ACHN (cell line): ENCODE measurements at places on chromosomes 7 and 10.

GRCh38 chr7:105808703-105809590, 67.5 kb downstream of the ATXN7L1 start:
- DNase-seq = peak; percentile 45

DNA sequence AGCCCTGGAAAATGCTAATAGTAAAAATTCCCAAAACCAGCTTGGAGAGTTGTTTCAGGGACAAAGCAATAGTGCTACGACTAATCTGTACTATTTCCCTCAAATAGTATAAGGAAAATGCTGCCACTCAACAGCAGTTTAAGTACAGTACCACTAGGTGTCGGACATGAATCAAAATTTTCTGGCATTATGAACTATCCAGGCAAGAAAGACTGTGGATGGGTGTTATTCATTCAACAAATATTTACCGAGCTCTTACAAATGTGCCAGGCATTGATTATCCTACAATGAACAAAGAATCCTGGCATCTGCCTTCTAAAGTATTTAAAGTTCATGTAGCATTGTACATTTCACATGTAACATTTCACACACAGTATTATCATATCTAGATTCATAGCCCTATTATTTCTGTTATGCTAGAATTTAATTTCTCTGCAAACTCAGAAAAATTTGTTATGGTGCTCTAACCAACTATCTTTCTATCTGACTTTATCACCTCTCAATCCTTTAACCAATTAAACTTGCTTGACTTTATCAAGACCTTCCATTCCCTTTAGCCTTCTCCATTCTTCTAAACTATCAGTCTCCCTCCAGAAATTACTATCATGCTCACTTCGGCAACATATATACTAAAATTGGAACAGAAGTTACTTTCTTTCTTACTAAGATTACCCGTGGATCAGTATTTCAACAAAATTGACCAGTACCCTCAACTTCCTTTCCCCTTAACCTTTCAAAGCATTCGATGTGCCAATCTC, 80.6 kb downstream of the ARHGAP21 start:
- DNase-seq = peak; percentile 80

GRCh38 chr7:7221599-7222038, 39.3 kb downstream of the C1GALT1 start:
- DNase-seq = no peak

DNA sequence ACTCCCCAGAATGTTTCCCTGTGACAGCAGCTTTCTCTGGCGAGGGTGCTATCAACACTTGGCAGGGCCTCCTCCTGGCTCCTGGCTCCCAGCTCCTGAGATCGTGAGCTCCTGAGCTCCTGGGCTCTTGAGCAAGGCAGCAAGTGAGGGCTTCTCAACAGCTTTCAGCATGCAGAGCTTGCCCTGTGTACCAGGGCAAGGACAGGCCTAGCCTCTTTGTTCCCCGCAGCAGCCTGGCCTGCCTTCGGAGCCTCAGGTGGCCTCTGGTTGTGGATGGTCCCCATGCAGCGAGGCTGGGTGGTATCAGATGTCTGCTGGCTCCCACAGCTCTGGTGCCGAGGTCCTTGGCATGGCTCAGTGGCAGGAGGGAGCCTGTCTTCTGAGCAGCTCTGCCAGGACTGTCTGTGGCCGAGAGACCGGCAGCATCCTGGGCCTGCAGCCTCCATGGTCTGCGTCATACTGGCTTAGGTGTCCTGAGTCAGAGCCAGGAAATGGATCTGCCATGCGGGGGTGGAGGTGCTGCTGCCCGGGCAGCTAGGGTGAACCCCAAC, 44.2 kb downstream of the ZMIZ1 start:
- DNase-seq = peak; percentile 74

DNA sequence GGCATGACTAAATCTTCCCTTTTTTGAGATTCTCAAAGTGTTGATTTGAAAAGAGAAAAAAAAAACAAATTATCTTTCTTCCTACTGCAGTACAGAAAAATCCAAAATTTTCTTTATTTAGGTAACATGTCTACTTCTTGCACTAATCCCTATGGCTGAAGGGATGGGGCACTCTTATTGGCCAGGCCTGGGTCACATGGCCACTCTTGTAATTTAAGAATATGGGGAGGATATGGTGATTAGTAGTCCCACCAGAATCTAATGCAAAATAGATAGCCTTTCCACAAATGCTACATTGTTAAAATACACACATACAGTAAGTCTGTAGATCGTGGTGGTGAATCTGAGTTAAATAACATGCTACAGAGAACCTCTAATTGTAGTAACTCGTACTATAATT, 7.0 kb upstream of the PALS2 start:
- DNase-seq = no peak

DNA sequence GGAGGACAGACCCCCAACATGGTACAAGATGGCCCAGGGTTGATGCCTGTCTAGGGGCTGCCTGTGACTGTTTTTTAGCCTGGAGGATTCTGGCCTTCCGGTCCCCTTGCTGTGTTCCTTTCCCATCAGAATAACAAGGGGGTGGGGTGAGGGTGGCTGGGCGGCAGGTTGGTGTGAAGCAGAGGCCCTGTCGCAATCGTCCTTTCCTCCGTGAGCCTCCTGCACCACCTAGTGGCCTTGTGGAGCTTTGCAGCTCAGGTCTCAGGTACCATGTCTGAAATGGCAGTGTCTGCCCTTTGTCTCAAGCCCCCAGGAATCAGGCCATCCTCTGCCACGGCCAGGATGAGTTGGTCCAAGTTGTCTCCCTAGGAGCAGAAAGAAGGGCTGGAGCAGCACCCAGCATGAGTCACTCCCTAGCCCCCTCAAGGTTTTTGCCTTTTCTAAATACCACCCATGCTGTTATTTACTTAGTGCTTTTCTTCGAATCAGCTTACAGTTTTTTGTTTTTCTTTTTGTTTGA, 24.2 kb downstream of the TACR2 start:
- DNase-seq = peak; percentile 85

- DNase-seq = peak; percentile 90
Measured at GRCh38 chr7:128167042-128167701, 73.9 kb upstream of the LEP start.

- DNase-seq = no peak
Measured at GRCh38 chr10:98880971-98881370, 354.7 kb downstream of the HPSE2 start.

- no peak for DNase-seq
Measured at GRCh38 chr10:12499076-12499986, 150.0 kb downstream of the CAMK1D start.

DNA sequence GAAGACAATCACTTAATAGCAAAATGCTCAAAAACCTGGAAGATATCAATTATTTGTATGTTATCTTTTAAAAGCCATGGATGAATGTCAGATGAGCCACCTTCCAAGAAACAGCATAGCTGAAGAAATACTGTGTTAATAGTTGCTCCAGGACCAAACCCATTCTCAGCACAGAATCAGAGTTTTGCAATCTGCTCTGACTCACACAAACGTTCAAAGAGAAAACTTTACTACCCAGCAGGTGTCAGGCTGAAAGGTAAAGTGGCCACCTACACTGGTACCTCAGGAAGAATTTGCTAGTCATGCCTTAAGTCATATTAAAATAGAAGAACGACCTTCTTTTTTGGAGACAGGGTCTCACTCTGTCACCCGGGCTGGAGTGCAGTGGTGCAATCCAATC, 526.5 kb downstream of the PARD3 start:
- no peak for DNase-seq

- no peak for DNase-seq
Measured at GRCh38 chr7:23691320-23691719, 11.3 kb downstream of the FAM221A start.
